ENCODE measurements at places on chromosomes 3 and 15. TPM values are rescaled to one million over a fixed set of nuclear protein-coding genes. Genes with fewer than 3 reads are reported as not detected.

- no peak for DNase-seq
Observed at GRCh38 chr15:83170474-83171165, 37.0 kb downstream of the HDGFL3 start.

DNA sequence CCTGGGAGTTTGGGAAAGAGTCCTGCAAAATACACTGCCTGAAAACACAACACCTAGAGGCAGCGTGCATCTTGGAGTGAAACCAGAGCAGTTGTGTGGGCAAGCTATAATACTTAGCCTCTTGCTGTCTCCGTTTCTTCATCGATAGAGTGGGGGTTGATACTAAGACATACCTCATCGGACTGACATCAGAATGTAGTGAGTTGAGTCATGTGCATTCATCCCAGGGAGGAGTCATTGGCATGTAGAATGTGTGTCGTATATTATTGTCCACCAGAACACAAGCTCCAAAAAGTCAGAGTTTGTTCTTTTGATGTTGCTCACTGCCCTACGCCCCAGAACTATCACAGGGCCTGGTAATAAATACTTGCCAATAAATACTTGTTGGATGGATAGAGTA is 4.3 kb downstream of the SNTN start:
- no peak for DNase-seq

- DNase-seq = no peak
Observed at GRCh38 chr3:192817053-192817452, 89.7 kb upstream of the FGF12 start.

The GP9 gene
- total RNA-seq = 4.0 TPM

All from hematopoietic multipotent progenitor cell (in vitro differentiated cells).